Stimulated activated CD8-positive, alpha-beta memory T cell treated with anti-CD3 and anti-CD28 coated beads, Interleukin-2, amount 100 ng/mL, for 1 hour (primary cell): ENCODE measurements at places on chromosomes 11 and 22.

DNA sequence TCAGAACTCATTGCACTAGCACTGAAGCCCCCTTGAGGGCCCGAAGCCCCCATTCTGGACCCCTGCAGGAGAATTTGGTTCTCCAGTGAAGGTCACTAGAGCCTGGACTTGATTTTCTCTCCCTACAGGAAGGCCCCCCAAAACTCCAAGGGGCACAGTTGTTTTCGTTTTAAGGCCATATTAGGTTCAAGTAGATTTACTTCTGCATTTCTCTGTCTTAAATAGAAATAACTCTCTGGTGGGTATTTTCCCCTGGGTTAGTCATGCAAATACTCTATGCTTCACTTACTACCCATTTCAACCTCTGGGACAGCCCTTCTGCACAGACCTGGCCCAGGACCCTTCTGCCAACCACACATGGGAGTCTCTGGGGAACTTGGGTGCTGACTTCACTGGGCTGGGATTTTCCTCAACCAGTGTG, 41.6 kb downstream of the WEE1 start:
- DNase-seq, result no peak

DNA sequence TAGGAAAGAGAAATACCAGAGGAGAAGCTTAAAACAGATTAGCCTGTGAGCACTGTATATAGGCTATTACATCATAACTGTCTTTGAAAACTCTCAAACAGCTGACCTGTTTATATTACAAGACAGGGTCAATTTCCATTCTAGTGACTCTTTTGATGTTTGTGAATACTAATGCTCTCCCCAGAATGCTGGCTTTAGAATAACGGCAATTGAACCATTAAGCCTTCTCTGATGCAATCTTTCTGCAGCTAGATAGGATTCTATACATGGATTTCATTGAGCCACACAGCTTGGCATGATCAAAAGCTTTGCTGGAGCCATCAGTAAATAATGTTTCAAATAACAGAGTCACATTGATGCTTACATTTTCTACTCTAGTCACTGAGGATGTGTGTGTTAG, 122.7 kb upstream of the FAT3 start:
- no peak for DNase-seq

GRCh38 chr11:126410649-126411048, 55.2 kb downstream of the ST3GAL4 start:
- no peak for DNase-seq

- DNase-seq, result no peak
Measured at GRCh38 chr11:127003260-127003981, 2.9 kb upstream of the KIRREL3 start.

DNA sequence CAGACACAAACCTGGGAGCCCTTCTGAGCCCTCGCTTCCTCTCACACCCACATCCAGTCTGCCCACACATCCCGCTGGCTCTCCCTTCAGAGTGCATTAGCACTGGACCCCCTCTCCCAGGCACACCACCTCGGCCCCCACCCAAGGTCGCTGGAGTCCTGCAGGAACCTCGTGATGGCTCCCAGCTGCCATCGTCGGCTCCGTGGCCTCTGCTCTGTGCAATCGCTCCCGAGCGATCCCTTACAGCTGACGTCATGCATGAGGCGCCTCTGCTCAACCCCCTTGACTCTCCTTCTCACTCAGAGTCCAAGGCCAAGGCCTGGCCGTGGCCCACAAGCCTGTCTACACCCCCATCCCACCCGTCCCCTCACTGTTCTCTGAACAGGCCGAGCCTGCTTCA, 183.9 kb downstream of the EFCAB6 start:
- DNase-seq, result no peak

- no peak for DNase-seq
Measured at GRCh38 chr22:39101226-39101625, 4.2 kb downstream of the APOBEC3H start.

- DNase-seq, result no peak
Measured at GRCh38 chr11:64291262-64291751, at the start of gene KCNK4. TSS of gene KCNK4 (plus strand) at chr11:64291302. CDS start at chr11:64293019, 1,717 bp downstream.

GRCh38 chr11:20443596-20443995, 56.1 kb downstream of the PRMT3 start:
- no peak for DNase-seq

DNA sequence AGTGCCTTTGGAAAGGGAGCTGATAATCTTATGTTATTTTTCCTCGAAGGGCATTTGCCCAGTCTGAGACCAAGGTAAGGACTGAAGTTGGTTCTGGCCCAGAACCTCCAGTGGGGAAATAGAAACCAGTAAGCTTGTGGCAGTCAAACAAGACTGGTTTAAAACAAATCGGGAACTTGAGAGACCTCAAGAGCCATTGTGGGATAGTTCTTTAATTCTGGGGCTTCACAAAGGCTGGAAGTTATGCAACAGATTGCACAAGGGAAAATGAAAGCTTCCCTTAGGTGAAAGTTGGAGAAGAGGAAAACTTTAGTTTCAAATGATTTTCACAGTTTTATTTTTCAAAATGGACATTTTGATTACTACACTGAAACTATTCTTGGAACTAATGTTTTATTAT, 33.5 kb upstream of the RAB38 start:
- no peak for DNase-seq
